ENCODE measurements at places on chromosomes 2 and 18.

- DNase-seq, result peak; percentile 43
Measured at GRCh38 chr18:24075767-24076597, 61.4 kb downstream of the TTC39C start.

DNA sequence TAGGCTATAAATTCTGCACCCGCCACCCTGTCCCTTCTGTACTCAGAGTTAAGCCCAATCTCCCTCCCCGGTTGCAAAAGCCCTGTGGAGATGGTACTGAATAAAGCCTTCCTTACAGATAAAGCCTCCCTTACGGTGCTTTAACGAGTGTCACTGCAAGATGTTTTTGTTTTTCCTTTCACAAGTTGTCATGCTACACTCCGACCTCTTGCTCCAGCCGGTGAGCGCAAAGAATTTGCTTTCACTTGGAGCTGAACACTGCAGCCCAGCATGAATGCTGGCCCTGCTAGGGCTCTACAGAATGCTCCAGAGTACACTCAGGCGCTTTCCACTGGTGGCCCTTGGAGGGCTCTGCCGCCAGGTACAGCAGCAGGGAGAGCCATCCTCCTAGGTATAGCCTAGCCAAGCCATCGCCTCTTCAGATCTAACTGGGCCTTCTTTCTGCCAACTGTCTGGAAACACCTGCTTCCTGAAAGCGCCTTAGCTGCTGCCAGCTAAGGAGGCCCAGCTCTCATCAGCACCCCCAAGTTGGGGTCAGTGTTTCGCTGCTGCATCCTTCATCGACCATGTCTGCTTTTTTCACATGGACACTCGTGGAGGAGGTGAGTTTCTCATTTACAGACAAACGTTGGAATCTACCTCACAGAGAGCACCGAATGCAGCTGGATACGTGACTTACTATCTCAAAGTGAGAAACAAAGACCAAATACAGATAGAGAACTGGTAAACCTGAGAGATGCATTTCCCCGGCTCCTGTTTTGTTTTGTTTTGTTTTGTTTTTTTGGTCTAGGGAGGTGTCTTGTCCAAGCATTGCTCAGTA lies 13.4 kb upstream of the CREG2 start:
- no peak for DNase-seq

DNA sequence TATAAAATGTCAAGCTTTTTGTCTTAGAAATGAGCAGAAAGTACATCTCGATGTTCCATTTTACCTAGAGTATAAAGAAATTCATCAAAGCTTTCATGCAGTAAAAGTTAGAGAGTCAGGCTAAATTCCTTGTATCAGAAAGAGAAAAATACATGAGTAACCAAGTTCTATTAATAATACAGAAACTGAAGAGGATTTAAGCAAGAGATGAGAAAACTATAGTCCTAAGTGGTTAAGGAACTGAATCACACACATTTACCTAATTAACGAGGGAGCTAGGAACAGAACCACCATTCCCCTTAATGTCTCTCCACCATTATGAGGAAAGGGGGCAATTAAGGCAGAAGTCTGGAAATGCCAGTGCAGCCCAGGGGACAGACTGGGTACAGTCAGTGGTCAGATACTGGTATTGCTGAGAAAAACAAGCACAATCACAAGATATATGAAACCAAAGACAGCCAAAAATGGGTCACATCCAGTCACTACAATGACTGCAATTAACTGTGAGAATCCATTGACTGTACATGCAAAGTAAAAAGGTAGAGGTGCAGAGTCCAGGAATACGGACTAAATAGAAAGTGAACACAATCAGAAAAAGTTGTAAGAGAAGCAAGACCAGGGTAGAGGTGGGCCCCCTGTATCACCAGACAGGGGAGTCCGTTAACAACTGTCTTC lies 23.9 kb downstream of the MAP4K3 start:
- no peak for DNase-seq

DNA sequence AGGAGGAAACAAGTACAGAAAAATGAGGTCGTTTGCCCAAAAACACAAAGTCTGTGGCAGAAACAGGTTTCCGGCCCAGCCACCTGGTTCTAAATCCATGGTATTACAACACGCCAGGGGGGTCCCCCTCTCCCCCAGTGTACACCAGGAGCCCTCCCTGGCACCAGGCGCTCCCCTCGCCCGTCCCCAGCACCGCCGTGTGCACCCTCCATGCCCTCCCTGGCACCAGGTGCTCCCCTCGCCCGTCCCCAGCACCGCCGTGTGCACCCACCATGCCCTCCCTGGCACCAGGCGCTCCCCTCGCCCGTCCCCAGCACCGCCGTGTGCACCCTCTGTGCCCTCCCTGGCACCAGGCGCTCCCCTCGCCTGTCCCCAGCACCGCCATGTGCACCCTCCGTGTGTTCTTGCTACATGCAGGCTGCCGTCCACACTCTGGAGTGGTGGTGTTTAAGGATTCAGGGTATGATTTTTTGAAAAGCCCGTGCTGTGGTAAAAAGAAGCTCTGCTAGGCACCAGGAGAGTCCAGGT lies 59.8 kb upstream of the NFATC1 start:
- DNase-seq, result no peak

- no peak for DNase-seq
Measured at GRCh38 chr2:150046211-150046610, 441.3 kb downstream of the RND3 start.

GRCh38 chr2:101692041-101692440 lies 5.5 kb upstream of the MAP4K4 start:
- no peak for DNase-seq
